IPS DF 6.9 (cell line): ENCODE measurements at places on chromosomes 16 and 17.

GRCh38 chr17:79219208-79219935 is 144.7 kb downstream of the ENGASE start:
- DNase-seq = no peak

DNA sequence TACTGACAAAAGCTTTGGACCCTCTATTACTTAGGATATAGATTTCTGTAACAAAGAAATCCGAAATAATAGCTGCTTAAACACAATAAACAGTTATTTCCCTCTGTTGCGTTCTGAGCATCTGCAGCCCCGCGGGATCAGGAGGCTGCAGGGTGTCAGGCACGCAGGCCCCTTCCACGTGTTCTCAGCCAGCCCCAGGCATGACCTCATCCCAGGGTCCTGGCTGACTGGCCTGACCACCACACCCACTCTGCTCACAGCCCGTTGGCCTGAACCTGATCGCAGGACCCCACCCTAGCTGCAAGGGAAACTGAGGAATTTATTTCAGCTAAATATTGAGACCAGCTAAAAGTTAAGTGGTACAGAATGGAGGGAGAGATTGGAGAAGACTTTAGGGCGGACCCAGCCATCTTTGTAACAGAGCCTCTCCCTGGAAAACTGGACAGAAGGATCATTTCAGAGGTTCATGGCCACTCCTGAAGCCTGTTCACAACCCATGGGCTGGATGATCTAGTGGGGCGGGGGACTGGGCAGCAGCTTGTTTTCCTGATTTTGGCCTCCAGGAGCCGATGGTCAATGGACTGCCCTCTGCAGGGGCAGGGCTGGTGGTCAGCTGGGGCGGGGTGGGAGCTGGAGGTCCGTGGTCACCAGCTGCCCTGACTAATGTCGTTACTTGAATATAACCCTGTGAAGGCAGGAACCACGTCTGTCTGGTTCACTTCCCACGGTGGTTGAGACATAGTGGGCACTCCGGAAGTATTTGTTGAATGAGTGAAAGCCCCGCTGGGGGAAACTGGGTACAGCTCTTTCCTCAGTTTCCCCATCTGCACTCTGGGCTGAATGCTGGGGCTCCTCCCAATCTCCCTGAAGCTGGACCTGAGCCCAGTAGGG is 10.9 kb downstream of the CETP start:
- no peak for DNase-seq

GRCh38 chr17:69348429-69348828 is 21.5 kb upstream of the ABCA5 start:
- DNase-seq = no peak

DNA sequence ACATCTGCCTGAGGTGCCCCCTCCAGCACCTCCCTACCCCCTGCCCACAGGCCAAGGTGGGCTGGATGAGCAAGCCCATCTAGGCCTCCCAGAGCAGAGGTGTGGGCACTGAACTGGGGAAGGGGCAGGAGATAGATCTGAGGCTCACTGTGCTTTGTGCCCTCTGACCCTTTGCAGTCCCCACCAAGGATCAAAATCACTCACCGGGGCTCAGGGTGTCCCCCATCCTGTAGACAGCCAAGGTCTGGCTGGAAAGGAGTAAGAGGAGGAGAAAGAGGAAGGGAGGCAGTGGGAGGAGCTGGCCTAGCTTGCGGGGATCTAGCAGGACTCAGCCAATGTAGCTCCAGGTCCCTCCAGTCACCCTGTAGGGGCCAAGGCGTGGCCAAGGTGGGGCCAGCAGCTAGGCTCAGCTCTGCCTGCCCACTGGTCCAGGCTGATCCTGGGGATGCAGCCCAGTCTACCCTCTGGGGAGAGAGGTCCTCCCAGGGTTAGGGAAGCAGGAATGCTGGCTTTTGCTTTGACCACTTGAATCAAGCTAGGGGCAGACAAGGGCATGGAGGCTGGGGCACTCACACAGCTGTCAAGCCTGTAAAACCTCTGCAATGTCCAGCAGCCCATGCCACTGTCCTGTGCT is 1.8 kb downstream of the SLC12A4 start:
- DNase-seq = no peak

- DNase-seq = no peak
These were observed 2.5 kb upstream of the ZNF423 start for GRCh38 chr16:49858200-49859124.

GRCh38 chr17:77186141-77186604 is 45.4 kb downstream of the SEC14L1 start:
- DNase-seq = no peak

DNA sequence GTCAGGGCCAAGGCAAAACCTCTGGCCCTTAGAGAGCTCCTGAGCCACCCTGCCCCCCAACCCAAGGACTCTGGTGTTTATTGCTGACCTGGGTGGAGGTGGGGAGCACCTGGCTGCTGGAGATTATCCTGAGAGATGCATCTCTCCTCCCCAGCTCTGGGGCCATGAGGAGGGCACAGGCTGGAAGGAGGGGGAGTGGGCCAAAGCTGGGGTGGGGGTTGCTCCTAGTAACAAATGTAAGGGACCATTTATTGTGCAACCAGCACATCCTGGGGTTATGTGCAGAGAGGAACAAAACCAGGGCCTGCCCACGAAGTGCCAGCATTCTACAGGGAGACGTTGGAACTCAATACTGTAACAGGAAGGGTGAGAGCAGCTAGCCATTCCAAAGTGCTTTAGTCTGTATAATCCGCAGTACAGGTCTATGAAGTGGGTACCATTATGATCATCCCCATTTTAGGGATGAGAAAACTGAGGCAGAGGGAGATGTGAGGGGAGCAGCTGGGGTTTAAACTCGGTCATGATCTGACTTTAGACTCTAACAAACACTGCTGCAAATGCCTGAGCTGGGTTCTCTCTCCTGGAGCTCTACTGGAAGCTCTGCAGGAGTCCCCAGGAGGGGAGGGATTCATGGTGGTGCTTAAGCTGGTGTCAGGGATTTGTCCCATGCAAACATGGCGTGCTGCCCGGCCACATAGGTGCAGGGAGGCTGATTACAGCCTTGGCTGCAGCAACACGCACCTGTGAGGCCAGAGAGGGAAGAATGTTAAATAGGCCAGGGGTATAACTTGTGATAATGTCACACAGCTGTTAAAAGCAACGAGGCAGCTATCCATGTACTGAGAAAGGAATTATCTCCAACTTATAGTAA is 1.4 kb upstream of the RHBDF2 start:
- no peak for DNase-seq

DNA sequence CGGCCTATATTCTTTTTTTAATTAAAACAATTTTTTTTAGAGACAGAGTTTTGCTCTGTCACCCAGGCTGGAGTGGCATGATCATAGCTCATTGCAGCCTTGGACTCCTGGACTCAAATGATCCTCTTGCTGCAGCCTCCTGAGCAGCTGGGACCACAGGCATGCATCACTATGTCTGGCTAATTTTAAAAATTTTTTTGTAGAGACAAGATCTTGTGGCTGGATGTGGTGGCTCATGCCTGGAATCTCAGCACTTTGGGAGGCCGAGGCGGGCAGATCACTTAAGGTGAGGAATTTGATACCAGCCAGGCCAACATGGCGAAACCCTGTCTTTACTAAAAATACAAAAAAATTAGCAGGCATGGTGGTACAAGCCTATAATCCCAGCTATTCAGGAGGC is 54.8 kb upstream of the MSI2 start:
- no peak for DNase-seq

DNA sequence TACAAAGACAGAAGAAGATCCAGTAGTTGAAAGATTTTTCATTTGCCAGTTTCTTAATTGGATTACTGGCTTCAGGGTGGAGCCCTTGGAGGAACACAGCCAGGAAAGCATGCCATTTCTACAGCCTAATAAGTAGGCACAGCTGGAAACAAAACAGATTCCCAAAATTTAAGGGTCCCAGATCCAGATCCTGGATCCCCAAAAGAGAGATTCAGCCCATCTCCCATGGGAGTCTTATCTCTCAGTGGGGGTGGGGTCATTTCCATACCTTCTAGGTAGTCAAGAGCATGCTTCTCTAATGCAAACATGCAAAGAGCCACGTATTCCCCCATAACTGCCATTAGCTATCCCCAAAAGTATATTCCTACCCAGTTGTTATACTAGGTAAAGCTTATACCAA is 49.9 kb downstream of the SCPEP1 start:
- no peak for DNase-seq

GRCh38 chr17:74877592-74878548 is 5.1 kb upstream of the FDXR start:
- no peak for DNase-seq

DNA sequence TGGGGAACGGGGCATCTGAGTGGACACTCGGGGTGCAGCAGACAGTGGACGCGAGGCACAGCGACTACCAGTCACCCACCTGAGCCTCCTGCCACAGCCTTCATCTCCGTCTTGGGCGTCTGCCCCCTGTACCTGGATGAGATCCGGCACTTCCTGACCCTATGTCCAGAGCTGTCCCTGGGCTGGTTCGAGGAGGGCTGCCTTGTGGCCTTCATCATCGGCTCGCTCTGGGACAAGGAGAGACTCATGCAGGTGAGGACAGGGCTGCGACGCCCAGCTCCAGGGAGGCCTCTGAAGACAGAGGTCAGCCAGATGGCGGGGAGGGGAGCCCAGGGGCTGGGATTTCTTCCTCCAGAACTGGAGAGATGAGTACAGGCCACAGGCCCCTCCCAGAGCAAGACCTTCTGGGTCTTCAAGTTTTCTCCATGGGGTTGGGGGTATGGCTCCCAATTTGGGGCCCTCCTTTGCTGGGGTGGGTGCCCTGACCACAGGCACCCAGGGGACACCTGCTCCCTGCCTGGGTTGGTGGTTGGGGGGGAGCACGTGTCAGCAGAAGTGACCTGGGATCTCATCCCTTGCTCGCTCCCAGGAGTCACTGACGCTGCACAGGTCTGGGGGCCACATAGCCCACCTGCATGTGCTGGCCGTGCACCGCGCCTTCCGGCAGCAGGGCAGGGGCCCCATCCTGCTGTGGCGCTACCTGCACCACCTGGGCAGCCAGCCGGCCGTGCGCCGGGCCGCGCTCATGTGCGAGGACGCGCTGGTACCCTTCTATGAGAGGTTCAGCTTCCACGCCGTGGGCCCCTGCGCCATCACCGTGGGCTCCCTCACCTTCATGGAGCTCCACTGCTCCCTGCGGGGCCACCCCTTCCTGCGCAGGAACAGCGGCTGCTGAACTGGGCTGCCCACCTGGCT is 1.9 kb downstream of the AANAT start:
- no peak for DNase-seq

- DNase-seq = no peak
These were observed 39.6 kb downstream of the GDE1 start for GRCh38 chr16:19482291-19482690.

- DNase-seq = no peak
These were observed 198.8 kb upstream of the CACNG5 start for GRCh38 chr17:66636111-66636510.

- no peak for DNase-seq
These were observed 7.1 kb downstream of the KRT13 start for GRCh38 chr17:41498276-41498675.

DNA sequence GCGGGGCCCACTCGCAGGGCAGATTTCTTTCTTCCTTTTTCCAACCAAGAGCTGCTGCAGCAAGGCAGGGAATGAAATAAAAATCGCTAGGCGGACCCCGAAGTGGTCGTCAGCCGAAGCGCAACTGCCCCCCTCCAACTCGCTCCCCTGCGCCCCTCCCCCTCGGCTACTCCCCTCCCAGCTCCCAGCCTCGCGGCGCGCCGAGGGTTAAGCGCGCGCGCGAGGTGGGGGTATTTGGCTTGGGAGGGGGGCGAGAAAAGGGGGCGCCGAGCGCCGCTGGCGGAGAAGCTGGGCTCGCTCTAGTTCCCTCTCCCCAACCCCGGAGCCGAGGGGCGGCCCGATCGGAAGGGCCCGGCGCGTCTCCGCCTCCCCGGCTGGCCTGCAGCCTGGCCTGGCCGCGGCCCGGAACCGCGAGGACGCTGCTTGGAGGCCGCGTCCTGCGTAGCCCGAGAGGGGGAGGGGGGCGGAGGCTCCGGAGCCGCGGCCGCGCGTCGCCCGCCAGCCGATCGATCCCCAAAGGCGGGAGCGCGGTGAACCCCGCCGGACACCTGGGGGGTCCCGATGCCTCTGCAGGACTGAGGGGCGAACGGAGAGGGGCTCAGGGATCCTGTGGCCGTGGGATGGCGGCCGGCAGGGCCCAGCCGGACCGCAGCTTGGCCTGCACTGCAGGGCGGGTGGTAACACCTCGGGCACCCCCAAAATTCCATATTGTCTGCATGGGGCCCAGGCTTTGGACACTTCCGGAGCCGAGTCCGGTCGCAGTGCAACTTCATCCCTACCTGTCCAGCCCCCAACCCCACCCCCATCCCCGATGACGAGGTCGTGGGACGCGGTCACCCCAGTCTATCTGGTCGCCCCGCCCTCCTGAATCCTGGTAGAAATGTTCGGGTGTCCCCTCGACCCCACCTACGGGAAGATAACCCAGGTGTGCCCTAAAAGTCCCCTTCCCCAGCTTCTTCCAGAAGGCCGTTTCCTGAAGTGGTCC is 4.9 kb upstream of the CBX4 start:
- DNase-seq = no peak

DNA sequence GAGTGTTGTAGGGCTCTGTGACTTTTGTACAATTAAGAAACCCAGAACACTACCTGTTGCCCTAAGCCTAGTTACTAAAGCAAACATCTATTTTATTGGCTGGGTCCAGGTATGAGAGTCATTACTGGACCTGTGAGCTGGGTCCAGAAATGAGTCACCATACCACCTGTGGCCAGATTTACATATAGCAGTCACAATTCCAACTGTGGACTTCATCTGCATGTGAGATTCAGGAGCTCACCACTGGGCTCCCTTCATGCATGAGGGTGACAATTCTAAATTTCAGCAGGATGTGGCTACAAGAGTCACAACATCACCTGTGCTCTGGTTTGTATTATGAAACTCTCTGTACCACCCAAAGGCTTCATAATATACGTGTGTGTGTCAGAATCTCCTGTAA is 2038.0 kb downstream of the TP53TG3F start:
- no peak for DNase-seq

DNA sequence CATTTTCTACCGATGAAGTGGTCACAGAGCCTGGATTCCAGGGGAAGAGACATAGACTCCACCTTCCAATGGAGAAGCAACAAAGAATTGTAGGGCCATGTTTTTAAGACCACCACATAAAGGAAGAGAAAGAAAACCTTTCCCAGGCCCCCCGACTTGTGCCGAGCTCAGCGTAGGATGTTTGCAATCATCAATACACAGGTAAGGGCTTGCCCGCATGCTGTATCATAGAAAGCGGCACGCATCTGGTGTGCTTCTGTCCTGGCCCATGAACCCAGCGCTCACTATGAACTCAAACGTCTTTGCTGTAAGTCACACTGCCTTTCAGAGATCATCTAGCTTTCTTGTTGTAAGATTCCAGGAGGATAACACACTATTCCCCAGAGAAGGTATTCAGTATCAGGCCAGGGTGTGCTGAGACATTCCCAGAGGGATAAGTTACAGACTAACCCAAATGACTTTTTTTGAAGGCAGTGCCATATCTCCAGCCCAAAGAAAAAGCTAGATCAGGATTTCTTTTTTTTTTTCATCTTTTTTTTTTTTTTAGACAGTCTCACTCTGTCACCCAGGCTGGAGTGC is 79.5 kb upstream of the RPL38 start:
- no peak for DNase-seq

DNA sequence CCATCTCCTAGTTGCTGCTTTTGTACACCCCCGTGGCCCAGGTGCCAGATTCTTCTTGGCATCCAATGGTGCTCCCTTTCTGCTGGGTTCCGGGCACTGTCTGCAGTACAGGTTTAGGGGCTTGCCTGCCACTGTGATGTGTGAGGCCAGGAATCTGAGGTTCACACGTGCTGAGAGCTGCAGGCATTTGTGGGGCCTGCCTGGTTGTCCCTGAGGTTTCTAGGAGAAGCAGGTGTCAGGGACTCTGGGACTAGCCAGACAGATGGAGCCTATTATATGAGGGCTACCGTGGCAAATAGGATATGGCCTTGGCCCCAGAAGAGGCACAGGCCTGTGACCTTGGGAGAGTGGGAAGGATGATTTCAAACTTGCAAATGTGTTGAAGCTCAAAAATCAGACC is 29.3 kb downstream of the NDEL1 start:
- no peak for DNase-seq
